ENCODE measurements at places on chromosomes 6 and 20.

GRCh38 chr6:140029551-140029950, 655.1 kb upstream of the CITED2 start:
- no peak for DNase-seq

- no peak for DNase-seq
Measured at GRCh38 chr6:26501482-26501986, 1.4 kb downstream of the BTN1A1 start.

GRCh38 chr20:45052698-45053429, 48.1 kb downstream of the KCNS1 start:
- peak; percentile 58 for DNase-seq

DNA sequence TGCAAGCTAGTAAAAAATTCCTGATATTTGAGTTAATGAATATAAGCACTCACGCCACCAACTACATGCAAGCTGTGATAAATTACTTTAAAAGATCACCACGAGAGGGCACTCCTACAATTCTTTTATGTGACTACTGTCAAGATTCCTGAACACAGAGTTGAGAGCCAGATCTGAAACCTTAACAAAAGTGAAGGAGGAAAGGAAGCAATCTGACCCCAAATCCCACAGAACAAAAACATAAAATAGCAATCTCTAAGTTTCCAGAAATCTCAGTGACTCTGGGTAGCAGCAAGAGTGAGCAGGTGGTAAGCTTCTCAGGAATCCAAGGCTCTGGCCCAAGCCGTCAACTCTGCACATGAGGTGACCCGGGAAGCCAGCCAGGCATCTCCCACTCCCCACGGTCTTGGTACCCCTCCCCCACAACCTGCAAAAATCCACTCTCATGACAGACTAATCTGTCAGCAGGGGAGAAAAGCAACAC, 55.1 kb downstream of the STAU1 start:
- peak; percentile 60 for DNase-seq

- DNase-seq, result no peak
Measured at GRCh38 chr6:72890671-72891070, 268.8 kb downstream of the KCNQ5 start.

- no peak for DNase-seq
Measured at GRCh38 chr20:33650111-33650752, 11.9 kb upstream of the C20orf144 start.

DNA sequence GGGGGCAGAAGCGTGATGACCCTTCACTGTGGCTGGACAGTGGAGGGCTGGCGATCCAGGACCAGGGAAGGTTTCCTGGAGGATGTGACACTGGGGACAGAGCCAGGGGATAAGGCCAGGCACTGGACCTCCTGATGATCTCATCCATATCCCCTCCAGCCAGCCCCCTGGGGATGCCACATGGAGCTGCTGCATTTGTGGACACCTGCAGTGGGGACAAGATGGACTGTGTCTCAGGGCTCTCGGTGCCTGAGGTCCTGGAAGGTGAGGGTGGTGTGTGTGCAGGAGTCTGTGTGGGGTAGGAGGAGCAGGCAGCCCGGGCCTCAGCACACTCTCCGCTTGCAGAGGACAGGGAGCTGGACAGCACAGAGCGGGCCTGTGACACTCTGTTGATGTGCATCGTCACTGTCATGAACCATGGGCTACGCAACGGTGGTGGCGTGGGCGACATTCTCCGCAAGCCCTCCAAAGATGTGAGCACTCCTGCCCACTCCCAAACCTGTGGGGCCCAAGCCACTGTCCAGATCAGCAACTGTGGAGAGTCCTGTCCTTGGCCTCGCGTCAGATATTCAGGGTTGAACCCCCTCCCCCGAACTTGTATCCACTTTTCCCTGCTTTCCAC, 19.9 kb downstream of the UQCC2 start:
- DNase-seq, result no peak

GRCh38 chr6:73969971-73970970, 274.3 kb downstream of the CD109 start:
- DNase-seq, result peak; percentile 55

DNA sequence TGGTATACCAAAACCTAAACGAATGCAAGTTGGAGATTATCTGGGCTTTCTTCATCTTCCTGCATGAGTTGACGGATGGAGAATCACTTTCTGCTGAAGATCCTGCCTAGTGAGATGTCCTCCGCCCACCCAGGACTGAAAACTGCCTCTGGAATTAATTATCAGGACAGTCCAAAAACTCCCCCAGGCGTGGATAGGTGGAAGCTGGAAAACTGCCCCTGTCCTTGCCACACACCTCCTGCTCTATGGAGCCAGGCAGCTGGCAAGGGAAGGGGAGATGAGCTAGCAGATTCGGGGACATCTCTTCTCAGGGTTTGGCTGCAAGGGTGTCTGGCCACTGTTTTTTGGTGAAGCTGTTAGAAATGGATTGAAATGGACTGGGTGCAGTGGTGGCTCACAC, 89.3 kb upstream of the ZNFX1 start:
- no peak for DNase-seq

DNA sequence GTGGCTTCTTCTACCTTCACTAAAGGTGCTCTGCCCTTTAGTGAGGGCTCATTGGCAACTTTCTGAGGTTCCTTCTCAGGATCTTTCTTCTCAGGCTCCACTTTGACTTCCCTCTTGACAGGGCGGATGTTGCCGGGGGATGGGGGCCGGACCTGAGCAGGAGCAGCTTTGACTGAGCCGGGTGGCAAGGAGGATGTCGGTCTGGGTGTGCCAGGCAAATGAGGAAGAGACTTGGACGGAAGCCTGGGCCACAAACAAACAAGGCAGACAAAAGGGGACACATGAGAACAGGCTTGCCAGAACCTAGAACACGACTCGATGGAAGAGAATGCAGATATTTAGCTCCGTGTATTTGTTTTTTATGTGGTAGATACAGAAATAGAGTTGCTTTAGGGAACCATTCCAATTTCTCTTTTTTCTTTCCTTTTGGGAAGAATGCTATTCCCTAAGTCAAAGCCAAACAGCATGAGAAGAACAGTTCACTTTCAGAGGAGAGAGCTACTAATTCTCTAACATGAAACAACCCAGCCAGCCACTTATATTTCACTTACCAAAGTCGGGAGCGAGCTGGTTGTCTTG, 76.2 kb upstream of the BCLAF1 start:
- no peak for DNase-seq

DNA sequence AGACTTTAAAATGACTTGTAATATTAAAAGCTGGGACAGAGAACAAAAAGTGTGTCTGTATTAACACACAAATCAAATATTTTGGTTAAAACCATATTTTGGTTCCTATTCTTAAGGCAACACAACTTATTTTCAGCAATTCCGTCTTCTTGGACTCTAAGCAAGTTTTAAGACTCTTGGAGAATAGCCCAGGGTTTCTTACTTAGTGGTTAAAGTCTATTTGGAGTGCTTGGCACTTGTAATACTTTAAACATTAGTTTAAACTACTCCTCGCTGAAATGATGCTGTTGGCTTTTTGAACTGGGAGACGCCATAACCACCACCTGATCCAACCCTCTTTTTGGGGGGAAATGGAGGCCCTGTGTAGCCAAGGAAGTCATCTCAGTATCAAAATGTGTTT, 109.7 kb upstream of the GMDS start:
- no peak for DNase-seq

GRCh38 chr20:24542721-24543120, 73.3 kb downstream of the SYNDIG1 start:
- DNase-seq, result no peak

GRCh38 chr20:10059006-10059405, 24.2 kb downstream of the ANKEF1 start:
- DNase-seq, result no peak

- DNase-seq, result peak; percentile 76
Measured at GRCh38 chr20:58891718-58892140, 39.2 kb downstream of the GNAS start.

DNA sequence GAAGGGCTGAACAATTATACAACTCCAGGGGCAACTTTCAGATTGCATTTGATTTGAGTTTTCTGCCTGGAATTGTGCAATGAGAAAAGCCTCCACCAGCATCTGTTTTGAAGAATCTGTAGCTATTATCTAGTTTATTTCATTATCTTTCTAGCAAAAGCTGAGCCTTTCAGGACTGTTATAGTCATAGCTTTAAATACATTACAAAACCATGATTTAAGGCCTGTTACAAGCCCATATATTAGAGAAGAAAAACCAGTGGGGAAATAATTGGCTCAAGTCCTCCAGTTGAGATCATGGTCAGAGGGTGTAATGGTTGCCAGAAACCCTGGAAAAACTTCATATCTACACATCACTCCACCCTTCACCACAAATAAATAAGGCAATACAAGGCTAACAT, 676.2 kb downstream of the HDGFL1 start:
- no peak for DNase-seq

- no peak for DNase-seq
Measured at GRCh38 chr20:43306837-43307236, 117.1 kb upstream of the PTPRT start.

DNA sequence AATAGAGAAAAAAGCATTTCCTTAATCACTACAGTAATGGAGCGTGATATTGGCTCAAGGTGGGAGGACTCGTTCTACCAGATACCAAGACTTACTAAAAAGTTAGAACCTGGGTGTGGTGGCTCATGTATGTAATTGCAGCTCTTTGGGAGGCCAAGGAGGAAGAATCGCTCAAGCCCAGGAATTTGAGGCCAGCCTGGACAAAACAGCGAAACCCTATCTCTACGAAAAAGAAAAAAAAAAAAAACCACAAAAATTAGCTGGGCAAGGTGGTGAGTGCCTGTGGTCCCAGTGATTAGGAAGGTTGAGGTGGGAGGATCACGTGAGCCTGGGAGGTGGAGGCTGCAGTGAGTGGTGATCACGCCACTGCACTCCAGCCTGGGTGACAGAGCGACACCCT, 24.0 kb upstream of the ATRN start:
- no peak for DNase-seq

- DNase-seq, result no peak
Measured at GRCh38 chr6:105985816-105986632, 100.1 kb upstream of the PRDM1 start.

GRCh38 chr20:61464307-61465303, 212.5 kb downstream of the CDH4 start:
- no peak for DNase-seq

DNA sequence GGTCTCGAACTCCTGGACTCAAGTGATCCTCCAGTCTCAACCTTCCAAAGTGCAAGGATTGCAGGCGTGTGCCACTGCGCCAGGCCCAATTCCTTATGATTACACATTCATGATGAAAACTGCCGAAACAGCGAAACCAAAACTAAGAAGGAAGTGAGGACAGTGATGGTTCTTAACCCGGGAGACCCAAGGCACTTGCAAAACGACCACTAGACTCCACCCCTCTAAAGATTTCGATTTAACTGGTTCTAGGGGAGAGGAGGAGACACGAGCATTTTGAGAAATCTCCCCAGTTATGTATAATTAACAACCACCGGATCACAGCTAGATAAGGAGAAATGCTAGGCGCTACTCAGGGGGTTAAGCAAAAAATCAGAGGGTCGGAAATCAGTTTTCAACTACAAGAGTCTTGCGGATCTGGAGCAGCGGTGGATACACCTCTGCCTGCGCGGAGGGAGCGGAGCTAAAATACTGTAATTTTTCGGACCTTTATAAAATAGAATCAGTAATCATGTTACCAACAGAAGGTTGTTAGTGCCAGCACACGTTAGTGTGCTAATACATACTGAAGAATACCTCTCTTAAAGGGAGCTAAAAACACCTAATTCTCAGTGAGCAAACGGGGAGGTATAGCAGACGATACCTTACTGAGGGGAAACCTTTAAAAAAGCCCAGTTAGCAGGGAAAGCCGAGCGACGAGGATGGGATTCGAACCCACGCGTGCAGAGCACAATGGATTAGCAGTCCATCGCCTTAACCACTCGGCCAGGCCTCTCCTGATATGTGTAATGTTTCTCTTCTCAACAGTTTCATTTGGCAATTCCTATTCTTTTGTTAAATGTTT, 60.0 kb upstream of the BTN3A2 start:
- no peak for DNase-seq

DNA sequence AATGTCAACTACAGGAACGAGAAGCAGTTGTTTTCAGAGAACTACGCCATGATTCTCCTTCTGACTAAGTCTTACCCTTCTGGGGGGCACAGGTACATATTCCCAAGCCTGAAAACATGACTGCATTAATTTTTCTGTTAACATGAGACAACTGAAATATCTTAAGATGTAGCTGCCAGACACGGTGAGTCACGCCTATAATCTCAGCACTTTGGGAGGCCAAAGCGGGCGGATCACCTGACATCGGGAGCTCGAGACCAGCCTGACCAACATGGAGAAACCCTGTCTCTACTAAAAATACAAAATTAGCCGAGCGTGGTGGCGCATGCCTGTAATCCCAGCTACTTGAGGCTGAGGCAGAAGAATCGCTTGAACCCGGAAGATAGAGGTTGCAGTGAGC, 21.7 kb downstream of the TBC1D20 start:
- DNase-seq, result no peak

- no peak for DNase-seq
Measured at GRCh38 chr6:153043719-153044118, 41.2 kb upstream of the MTRF1L start.

DNA sequence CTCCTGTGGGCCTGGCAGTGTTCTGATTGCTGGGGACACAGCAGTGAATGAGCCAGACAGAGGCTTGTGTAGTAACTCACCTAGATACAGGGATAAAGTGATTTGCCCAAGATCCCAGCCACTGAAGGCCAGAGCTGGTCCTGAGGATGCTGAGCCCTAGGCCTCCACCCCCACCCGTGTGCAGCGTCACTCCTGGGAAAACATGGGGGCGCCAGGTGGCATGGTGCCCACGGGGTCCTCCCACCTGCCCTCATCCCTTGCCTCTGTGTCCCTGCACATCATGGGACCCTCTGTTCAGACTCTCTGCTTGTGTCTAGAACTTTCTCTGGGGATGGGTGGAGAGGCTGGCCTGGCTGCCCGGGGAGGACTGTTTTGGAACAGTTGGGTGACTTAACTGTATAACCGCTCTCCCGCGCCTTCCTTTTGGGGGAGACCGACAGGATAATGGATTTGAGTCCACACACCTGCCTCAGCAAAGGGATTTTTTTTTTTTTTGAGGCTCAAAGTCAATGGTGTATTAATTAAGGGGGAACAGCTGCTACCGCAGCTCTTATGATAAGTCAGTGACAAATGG, 19.6 kb downstream of the LEMD2 start:
- DNase-seq, result no peak

DNA sequence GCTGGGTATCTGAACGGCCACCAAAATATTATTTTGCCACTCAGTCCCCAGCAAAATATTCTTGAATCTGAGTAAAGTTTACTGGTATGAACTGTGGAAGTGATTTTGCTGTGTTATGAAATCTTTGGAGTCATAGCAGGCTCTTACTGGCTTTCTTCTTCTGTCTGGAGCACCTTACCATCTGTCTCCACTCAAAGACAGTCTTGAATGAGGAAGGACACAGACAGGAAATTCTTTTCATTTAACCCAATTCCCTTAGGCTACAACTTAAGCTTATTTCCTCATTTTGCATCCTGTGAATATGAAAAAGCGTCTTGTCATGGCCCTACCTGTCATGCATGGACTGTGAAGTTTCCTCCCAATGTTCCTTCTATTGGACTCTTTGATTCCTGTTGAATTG, 24.7 kb downstream of the FNDC1 start:
- no peak for DNase-seq

DNA sequence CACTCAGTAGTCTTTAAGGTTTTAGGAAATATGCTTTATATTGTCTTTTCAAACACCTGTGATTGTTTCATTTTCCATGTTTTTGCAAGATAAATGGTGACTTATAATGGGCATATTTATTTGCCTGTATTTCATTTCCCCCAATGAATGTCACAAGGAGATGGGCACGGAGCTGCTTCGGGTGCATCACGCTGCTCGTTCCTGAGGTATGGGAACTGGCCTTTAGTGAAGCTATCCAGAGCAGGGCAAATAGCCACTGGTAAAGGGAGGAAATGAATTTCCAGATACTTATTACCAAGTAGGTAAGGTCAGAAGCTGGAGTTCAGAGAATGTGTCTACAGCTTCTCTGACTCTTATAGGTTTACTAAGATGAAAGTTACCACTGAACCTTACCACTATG, 3.7 kb downstream of the POU3F2 start:
- no peak for DNase-seq

Data from urothelium cell line (cell line).